ENCODE measurements at places on chromosomes 2 and 18.

GRCh38 chr18:75809926-75810255 is 382.4 kb upstream of the SMIM21 start:
- DNase-seq: no peak

DNA sequence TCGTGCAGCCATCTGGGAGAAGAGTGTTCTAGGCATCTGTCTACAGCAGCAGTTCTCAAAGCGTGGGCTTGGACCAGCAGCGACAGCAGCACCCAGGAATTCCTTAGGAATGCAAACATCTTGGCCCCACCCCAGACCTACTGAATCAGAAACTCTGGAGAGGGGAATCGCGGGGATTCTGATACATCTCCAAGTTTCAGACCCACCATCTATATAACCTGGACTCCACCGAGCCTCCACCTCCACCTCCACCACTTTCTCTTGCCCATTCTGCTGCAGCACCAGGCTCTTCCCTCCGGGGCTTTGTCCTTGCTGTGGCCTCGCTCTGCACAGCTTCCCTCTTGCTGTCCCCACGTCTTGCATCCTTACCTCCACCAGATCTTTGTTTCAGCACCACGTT is 256.4 kb downstream of the BCL2 start:
- DNase-seq: no peak

DNA sequence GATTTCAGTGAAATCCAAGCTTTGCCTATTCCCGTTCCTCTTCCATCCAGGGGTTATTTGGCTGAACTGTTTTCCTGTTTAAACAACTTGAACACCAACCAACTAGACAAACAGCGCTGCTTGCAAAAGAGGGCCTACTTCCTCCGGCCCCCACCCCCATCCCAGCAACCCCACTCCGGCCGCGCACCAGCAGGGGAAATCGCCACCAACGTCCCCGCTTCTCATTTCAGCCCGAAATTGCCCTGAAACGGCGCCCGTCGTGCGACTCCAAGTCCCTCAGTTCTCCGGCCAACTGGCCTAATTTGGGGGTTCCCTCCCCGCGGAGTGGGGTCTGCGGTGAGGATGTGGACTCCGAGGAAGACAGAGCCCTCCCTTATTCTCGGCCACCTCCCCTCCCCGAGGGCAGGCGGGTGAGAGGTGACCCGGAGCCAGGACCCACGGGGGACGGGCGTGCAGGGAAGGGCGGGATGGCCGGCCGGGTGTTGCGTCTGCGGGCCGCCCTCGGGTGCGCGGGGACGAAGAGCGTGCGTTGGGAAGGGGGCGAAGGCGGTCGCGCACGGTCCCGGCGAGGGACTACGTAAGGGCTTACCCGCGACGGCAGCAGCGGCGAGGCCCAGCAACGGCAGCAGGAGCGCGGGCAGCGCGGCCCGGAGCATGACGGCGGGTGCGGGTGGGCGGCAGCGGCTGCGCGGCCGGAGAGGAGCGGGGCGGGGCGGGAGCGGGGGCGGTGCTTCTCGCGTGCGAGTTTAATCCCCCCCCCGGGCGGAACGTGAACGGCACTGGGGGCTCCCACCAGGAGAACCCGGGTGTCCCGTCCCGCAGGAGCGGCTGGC is at the start of gene CD302:
CD302 (minus strand) TSS at position 666 of the 833 bp plus-strand sequence; CDS start at position 656, 10 bp downstream.
- DNase-seq: peak; percentile 44

DNA sequence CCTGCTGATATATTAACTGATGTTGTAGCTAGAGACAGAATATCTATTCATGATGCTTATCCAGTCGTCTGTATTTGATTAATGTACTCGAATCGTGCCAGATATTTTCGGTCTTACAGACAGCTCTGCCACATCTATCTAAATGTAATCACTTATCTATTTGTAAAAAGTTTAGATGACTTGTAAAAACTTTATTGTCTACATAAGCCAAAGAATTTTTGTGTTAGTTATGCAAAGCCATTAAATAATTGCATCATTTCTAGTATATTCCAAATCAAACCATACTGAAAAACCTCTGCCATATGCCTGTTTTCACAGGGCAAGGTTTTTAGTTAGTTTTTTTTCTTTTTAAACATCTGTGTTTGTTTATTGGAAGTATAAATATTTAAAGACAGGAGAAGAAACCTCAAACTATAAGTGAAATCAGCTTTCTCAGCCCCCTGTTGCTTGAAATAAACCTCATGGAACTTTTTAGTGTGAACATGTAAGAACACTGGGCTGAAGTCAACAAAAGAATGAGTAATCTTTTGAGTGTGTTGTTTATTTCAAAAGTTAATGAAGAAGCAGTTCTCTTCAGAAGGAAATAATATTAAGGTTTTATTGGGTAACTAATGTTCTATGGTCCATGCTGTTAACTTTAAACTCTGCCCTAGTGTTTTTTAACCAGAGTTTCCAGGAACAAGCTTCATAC is 657.6 kb upstream of the SYT4 start:
- DNase-seq: no peak

- no peak for DNase-seq
These were observed 309.5 kb upstream of the CCDC68 start for GRCh38 chr18:55268628-55269275.

GRCh38 chr2:226452768-226453167 is 346.9 kb downstream of the IRS1 start:
- no peak for DNase-seq

GRCh38 chr18:48007955-48008701 is 77.7 kb upstream of the SMAD2 start:
- peak; percentile 30 for DNase-seq

DNA sequence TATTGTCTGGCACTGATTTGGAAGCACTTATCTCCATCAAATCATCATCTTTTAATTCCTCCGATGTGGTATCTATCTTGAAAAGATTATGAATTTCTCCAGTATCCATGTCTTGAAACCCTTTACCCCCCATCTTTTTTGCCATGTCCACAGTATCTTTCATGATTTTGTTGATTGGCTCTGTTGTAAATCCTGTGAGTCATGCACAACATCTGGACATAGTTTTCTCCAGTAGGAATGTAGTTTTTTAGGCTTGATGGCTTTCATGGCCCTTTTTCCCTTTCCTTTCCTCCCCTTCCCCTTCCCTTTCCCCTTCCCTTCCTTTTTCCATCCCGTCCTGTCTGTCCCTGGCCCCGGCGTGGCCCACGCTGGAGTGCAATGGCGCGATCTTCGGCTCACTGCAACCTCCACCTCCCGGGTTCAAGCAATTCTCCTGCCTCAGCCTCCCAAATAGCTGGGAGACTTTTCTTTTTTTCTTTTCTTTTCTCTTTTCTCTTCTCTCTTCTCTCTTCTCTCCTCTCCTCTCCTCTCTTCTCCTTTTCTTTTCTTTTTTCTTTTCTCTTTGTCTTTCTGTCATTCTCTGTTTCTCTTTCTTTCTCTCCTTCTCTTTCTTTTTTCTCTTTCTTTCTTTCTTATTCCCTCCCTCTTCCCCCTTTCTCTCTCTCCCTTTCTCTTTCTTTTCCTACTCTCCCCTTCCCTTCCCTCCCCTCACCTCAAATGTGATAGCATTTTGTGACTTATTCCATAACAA is 18.4 kb upstream of the ZNF638 start:
- no peak for DNase-seq

DNA sequence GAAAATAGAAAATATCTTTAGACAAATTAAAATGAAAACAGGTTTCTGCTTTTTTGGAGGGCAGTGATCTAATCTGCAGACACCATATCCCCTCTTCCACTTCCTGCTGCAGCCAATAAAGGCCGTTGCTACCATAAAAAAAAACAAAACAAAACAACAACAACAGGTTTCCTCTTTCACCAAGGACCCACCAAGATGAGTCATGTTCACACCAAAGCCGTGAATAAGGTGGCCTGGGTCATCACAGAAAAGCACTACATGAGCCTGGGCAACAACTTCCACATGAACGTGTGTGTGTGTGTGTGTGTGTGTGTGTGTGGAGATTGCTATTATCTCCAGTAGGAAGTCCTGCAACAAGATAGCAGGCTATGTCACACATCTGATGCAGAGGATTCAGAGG is 24.8 kb upstream of the TFCP2L1 start:
- no peak for DNase-seq

- no peak for DNase-seq
These were observed 82.0 kb downstream of the SMAD7 start for GRCh38 chr18:48868468-48869466.

DNA sequence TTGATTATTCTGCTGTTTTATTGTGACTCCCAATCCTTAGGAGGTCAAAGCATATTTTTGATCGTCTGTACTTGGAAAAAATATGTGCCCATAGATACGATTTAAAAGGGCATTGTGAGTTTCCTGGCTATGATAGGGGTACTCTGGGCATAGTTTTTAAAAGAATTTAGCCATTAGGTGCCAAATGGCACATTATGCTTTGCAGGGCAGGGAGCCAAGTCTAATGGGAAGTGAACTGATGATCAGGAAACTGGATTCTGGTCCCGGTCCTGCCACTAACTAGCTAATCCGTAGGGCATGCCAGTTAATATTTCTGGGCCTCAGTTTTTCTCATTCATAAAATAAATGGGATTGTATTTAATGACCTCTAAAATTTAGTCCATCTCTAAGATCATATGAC is 189.3 kb downstream of the LTBP1 start:
- DNase-seq: no peak

- no peak for DNase-seq
These were observed 511.2 kb downstream of the SOX11 start for GRCh38 chr2:6203291-6203959.

- no peak for DNase-seq
These were observed 511.9 kb upstream of the TNP1 start for GRCh38 chr2:217371781-217372213.

GRCh38 chr2:36395866-36396265 is 40.3 kb downstream of the CRIM1 start:
- no peak for DNase-seq

DNA sequence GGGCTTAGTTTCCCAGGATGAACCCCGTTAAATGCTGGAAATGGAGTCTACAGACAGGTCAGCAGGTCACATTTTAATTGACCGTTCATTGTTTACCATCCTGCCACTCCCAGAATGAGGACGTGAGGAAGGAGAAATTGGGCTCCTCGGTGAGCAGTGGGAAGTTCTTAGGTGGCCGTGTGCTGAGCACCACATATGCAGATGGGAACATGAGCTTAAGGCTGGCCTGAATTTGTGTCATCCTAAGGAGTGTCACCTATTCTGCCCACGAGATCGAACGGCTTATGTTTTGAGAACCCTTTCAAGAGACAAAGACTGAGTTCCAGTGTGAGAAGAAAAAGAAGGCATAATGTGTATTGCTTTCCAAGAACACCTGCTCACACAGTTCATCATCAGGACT is 234.4 kb upstream of the PXDN start:
- DNase-seq: no peak

DNA sequence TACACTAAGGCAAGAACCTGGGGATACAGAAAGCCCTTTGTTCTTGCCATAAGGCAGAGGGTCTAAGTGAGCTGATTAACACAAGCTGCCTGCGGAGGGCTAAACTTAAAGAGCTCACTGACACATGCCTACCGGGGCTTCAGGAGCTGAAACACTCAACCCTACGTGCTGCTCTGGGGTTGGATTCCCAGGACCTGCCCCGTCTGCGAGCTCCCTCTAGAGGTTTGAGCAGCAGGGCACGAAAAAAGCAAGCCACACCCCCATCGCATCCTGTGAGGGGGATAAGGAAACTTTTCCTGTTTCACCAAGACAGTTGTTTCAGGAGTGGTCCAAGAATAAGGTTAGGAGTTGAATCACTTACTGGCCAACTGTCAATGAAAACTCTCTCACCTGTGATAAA is 562.1 kb downstream of the TMX3 start:
- no peak for DNase-seq

- no peak for DNase-seq
These were observed 25.2 kb downstream of the PDIA6 start for GRCh38 chr2:10787176-10787968.

Data from stimulated activated CD8-positive, alpha-beta memory T cell treated with anti-CD3 and anti-CD28 coated beads, Interleukin-4, amount 100 ng/mL, for 24 hours (primary cell).